Fibroblast of skin of right quadriceps (primary cell): ENCODE measurements at places on chromosomes 5 and 9.

GRCh38 chr5:113089653-113090335 lies 113.2 kb downstream of the DCP2 start:
- DNase-seq: no peak

DNA sequence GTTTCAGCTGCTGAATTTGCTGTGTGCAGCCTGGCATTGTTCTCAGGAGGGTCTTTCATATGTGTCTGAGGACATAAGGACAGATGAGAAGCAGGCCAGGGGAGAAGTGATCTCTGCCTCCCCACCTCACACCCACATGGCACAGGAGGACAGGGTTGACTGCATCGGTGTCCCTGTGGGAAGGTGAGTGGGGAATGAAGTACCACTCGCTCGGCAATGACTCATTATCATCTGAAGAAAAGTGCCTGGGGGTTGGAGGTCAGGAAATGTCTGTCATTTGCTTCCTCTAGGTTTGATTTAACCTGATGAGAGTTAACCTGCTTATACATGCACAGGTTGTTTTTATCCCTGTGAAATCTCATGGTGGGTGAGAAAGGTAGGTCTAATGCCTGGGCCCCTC lies 195.0 kb downstream of the GADD45G start:
- no peak for DNase-seq

DNA sequence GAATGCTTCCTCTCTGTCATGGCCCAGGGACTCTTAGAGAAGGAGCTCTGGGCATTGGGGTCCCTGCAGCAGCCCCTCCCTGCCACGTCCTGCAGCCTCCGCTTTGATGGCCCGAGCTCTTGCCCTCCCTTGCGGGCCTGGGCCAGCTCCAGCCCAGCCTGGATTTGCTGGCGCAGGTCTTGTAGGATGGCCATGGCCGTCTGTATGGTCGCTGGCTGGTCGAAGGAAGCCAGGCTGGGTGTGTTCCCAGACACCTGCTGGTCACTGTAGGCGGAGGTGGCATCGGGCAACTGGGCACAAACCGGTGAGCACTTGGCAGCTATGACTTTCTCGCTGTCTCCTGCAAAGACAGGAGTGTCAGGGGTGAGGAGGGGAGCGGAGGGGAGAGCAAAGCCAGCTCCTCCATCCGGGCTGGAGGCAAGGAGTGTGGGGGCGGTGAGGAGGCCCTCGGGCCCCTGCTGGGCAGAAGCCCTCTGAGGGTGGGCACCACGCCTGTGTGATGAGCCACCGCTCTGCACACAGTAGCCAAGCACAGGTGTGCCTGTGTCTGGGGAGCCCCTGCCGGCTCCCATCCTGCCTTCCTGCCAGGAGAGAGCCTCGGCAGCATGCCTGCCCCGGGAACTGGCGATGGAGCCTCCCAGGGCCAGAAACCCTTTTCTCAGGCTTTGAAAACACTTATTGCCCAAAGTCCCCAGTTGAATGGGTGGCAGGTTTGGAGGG lies 12.4 kb downstream of the CCDC187 start:
- DNase-seq: no peak

GRCh38 chr9:86175223-86175622 lies 75.9 kb upstream of the GOLM1 start:
- DNase-seq: no peak

DNA sequence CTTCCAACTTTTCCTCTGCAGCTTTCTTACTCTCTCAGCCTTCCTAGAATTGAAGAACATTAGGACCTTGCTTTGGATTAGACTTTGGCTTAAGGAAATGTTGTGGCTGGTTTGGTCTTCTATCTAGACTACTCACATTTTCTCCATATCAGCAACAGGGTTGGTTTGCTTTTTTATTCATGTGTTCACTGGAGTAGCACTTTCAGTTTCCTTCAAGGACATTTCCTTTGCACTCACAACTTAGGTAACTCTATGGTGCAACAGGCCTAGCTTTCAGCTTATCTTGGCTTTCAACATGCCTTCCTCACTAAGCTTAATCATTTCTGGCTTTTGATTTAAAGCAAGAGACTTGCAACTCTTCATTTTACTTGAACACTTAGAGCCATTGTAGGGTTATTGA lies 153.1 kb downstream of the CCDC192 start:
- no peak for DNase-seq

- peak; percentile 85 for DNase-seq
These were observed 106.5 kb upstream of the CCDC112 start for GRCh38 chr5:115402822-115403577.

GRCh38 chr9:108784998-108785397 lies 70.8 kb downstream of the ACTL7B start:
- DNase-seq: peak; percentile 85

DNA sequence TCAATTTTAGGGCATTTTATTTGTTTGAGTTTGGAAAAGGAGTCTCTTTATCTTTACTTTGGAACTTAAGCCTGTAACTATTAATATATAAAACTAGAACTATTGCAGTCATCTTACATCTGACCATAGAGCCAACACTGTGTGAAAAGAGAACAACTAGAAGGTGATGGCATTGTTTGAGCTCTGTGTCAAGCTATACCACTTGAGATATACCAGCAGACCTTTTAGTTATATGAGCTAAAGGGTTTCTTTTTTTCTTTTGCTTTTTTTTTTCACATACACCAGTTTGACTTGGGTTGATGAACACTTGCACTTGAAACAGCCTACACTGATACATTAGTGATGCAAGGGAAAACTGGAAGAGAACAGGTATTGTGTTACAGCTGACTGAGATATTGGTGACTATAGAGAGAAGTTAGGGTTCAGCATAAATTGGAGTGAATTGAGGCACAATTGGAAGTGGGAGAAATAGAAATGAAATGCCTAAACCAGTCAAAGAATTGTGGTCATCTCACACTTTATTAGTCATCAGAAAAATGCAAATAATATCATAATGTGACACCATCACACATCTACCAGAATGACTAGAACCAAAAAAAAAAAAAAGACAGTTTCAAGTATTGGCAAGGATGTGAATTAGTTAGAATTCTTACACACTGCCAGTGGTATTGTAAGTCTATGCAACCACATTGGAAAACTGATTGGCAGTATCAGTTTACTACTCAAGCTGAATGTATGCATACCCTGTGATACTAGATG lies 60.9 kb downstream of the ADRB2 start:
- no peak for DNase-seq

- DNase-seq: no peak
These were observed 326.2 kb upstream of the SEMA6A start for GRCh38 chr5:116900793-116901192.

DNA sequence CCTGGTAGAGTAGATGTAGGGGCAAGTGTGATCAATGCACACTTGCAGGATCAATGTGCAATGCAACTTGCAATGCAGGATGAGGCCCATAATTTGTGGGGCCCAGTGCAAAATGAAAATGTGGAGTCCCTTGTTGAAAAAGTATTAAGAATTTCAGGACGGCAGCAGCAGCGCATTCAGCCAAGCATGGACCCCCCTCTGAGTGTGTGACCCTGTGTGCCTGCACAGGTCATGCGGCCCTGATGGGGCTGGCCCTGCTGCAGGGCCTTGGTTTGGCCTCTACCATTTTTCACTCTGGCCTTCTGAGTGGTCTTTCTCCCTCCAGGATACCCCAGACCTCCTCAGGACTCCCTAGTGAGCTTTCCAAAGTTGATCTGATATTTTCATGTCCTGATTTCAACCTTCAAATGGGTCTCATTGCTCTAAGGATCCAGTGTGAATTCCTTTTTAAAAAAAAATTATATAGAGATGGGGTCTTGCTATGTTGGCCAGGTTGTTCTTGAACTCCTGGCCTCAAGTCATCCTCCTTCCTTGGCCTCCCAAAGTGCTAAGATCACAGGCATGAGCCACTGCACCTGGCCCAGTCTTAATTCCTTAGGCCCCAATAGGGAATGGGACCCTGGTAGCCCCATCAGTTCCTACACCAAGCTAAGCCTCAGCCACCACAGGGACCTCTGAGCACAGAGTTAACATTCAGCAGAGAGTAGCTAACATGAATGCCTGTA lies 4.3 kb downstream of the ERGIC1 start:
- no peak for DNase-seq

GRCh38 chr5:77396017-77396416 lies 96.1 kb downstream of the WDR41 start:
- no peak for DNase-seq
